ENCODE measurements at places on chromosomes 13 and 19. TPM values are rescaled to one million over a fixed set of nuclear protein-coding genes. Genes with fewer than 3 reads are reported as not detected.

The PABPC3 gene
- total RNA-seq = 0.13 TPM

The OXGR1 gene
- not detected for total RNA-seq

The ADM5 gene
- 3.1 TPM for total RNA-seq

The PLPP2 gene
- total RNA-seq = 109 TPM

The FRY gene
- total RNA-seq = 0.09 TPM

The IRGC gene
- not detected for total RNA-seq

The PCSK4 gene
- total RNA-seq = 1.0 TPM

The MIR17HG gene
- 0.85 TPM for total RNA-seq

The MCEMP1 gene
- not detected for total RNA-seq

The SPRYD7 gene
- total RNA-seq = 10.1 TPM

All from A549 treated with Hydrocortisone at 1 μM for 4 hours (cell line).